ENCODE measurements at places on chromosomes 12 and 14. TPM values are rescaled to one million over a fixed set of nuclear protein-coding genes. Genes with fewer than 3 reads are reported as not detected.
A peak's percentile ranks its signal among the peaks of the same experiment; 100 is the strongest.

DNA sequence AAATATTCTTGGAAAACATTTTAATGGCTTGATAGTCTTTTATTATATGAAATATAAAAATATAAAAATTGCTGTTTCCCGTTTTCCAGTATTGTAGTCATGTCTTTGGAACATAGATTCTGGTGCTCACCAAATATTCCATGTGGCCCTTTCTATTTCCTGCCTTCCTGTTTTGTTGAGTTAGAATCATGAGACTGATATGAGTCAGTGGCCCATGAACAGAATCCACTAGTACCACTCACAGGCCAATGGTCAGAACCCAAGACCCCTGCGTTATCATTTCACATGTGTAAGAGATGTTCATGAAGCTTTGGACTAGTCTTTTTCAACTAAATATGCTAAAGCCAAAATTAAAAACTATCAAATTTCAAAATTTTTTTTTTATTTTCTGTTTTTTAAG is 56.9 kb downstream of the BICD1 start:
- no peak for DNase-seq

DNA sequence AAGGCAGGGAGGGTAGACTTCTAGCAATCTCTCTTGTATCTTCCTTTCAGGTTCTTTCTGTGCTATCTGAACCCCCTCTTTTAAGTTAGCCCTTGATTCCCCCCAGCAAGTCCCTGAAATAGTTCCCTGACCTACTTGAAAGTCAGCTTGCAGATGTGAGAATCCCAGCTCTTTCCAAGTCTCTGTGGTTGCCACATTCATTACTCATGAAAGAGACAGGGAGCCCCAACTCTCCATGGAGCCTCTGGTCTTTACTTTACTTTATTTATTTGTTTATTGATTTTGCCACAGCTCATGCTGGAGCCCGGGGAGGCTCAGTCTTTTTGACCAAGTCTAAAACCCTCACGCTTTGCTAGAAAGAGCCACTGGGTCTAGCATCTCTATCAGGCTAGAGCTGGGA is 193.6 kb upstream of the FAR2 start:
- DNase-seq, result no peak

GRCh38 chr14:38297681-38298080 is 41.8 kb upstream of the CLEC14A start:
- DNase-seq, result no peak

- DNase-seq, result no peak
Measured at GRCh38 chr12:42799966-42800365, 210.4 kb upstream of the PRICKLE1 start.

Gene CCDC63
- polyA plus RNA-seq, result not detected

DNA sequence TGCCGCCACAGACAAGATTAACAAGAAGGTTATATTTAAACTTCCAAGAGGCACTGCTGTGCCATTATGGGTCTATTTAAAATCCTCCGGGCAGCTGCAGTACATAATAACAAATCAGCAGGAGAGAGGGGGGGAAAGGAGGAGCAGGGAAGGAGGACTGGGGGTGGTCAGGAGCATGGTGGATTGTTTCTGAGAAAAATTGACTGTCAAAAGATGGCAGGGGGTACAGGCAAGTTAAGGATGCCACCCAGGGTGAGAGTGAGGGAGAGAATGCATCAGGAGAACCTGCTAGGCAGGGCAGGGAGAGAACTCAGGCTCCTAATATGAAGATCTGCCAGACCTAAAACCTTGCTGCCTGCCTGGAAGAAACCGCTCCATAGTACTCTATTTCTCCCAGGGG is 181.8 kb downstream of the GRIN2B start:
- DNase-seq, result no peak

DNA sequence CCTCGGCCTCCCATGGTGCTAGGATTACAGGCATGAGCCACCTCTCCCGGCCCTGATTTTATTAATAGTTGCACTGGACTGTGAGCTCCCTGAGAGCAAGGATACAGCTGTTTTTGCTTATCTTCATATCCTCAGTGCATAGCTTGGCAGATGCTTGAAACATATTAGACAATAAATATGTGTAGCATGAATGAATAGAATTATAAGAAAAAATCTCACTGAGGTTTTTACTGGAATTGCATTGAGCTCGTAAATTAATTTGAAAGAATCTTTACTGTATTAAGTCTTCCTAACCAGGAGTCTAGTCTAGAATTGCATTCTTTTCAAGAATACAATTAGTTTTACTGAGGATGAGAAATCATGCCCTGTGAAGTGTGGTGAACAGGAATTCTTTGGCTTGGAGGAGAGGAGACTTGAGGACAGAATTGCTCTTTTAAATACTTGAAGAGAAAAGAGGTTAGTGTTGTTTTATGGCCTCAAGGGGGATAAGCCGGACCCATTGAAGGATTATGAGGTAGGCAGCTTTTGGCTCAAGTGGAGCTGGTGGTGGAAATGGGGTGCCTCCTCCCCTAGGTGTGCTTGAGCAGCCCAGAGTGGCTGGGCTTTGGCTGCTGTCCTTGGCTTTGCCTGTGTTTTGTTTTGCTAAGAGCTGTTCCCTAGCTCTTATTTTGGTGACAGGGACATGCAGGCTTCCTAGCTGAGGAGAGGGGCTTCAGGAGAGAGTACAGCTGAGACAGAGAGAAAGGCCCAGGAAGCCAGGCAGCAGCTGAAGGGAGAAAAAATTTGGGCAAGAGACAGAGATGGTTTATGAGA is 34.0 kb downstream of the PLEKHD1 start:
- no peak for DNase-seq

DNA sequence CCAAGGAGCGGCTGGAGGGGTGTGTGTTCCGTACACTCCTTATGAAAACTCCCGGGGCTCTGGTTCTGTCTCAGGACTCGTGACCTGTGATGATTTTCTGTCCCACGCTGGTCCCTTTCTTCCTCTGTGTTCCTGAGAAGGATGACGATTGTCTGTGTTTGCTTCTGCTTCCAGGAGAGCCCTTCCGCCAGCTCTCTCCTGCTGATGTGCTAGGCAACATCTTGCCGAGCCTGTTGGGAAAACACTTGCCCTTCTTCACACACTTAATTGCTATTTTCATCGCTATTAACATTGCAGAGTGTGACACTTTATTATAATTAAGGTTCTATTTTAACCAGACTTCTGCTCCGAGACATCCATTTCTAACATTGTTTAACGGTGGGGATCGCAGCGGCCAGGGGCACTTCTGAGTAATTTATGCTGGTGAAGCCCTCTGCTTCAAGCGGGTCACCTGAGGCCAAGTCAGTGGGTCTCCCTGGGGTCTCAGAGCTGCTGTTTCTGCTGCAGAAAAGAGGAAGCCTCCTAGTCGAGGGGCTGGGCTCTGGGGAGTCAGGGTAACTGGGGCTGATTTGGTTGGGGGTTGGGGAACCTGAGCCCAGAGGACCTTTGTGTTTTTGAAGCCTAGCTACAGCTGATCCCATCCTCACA is 88.6 kb downstream of the PRMT8 start:
- no peak for DNase-seq

Gene KLHL33
- polyA plus RNA-seq, result 2.8 TPM

DNA sequence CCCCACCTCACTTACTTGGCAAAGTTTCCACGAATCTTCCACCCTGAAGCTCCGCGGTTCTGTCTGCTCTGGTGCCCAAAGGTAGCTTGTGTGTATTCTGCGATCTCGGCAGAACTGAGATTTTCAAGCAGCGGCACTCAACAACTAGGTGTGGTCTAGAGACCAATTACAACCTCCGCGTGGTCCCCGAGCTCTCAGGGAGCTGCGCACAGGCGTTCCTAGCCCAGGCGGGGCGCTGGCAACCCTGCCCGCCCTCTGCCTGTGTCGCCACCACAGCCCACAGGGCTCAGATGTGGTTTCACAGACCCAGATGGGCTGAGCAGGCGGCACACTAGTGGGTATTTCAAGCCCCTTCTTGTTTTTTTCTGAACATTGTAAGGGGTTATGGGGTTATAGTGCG is 1.5 kb upstream of the DIABLO start:
- DNase-seq, result peak; percentile 61

Gene KRT6A
- polyA plus RNA-seq, result 0.51 TPM

GRCh38 chr14:55794655-55795595 is 214.9 kb downstream of the KTN1 start:
- DNase-seq, result no peak

GRCh38 chr14:36738269-36738668 is 76.6 kb downstream of the PAX9 start:
- DNase-seq, result no peak

DNA sequence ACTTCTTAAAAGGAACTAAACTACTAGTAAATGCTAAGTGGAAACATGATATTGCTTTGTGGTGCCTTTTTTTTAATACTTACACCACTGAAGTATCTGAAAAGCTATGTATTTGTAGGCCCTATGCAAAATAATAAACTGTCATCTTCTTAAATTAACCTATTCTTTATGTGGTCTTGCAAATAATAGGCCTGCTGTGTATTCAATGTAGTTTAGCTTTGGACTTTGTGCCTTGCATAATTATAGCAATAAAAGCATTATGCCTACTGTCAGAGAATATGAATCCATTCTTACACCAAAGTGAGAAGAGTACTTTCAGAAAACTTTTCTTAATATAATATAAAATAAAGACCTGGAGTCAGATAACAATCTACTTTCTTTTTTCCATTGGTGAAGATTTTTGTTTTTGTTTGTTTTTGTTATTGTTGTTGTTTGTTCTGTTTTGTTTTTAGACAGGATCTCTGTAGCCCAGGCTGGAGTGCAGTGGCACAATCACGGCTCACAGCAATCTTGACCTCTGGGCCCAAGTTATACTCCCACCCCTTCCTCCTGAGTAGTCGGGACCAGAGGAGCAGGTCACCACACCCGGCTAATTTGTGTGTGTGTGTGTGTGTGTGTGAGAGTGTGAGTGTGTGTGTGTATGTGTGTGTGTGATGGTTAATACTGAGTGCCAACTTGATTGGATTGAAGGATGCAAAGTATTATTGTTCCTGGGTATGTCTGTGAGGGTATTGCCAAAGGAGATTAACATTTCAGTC is 213.8 kb downstream of the SLC6A15 start:
- no peak for DNase-seq

GRCh38 chr12:14768823-14769405 is 34.4 kb downstream of the WBP11 start:
- DNase-seq, result no peak

DNA sequence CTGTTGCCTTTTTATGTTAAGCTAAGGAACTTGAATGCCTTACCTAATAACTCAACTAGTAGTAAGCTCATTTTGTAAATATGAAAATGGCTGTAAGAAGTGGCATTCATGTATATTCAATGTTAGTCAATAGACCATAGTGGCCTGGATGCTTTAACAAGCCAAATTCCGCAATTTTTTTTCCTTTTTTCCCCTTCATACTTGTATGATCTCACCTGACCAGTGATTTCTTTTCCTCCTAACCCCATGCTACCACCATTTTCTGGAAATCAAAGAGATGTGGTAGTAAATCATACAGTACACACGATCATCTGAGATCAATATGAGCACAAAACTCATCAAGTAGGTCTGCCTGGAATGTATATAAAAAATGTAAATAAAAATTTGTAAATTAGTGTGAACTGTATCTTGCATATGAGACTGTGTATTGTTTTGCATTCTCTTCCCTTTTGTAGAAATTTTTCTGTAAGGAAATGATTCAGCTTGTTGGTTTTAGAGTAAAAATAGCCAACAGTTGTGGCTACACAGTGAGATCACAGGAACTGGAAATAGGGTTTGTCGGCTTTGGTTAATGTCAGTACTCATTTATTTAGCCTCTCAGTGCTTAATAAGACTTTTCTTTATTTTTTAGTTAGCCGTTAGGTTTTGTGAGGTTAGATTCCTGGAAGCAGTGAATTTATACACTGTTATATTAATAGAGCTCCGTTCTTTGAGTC is 62.5 kb downstream of the ETNK1 start:
- DNase-seq, result no peak

Gene RALGAPA1
- 4.3 TPM for polyA plus RNA-seq

GRCh38 chr12:2261708-2262107 is 208.9 kb downstream of the CACNA1C start:
- DNase-seq, result no peak

Gene TOMM20L
- not detected for polyA plus RNA-seq

DNA sequence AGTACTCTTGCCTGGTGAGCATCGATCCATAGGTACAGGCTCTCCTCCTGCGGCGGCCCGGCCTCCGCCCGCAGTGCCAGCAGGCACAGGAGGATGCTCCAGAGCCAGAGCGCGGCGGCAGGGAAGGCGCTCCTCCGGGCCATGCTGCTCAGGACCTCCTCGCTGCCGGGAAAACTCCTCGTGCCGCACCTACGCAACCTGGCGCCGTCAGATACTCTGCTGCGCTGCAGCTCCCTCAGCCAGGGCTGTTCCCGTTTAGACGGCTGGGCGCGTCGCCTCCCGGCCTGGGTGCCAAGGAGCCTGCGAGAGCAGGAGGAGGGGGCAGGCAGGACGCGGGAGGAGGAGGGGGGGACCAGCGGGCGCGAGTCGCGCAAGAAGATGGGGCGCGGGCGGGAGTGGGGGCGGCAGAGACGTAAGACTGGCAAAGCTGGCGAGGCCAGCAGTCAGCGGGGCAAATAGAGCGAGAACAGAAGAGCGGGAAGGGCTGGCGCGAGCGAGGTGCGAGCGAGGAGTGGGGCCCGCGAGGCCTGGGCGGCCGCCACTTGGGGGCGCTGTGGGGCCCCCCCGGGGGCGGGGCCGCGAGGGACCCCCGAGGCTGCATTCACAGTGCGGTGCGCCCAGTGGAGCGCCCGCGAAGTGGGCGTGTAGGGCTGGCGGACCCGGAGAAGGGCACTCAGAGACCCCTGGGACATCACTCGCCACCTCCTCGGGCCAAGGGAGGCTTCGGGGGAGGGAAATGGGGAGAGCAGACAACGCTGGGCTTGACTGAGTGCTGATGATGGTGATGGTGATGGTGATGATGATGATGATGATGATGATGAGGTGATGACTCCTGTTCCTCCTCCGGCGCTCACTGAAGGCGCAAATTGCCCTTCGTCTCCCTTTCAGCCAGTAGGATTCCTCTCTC is at the start of gene WIF1:
TSS of gene WIF1 (minus strand) at position 257 of the 907 bp plus-strand sequence. CDS start at position 143, 114 bp downstream.
- DNase-seq, result peak; percentile 21

DNA sequence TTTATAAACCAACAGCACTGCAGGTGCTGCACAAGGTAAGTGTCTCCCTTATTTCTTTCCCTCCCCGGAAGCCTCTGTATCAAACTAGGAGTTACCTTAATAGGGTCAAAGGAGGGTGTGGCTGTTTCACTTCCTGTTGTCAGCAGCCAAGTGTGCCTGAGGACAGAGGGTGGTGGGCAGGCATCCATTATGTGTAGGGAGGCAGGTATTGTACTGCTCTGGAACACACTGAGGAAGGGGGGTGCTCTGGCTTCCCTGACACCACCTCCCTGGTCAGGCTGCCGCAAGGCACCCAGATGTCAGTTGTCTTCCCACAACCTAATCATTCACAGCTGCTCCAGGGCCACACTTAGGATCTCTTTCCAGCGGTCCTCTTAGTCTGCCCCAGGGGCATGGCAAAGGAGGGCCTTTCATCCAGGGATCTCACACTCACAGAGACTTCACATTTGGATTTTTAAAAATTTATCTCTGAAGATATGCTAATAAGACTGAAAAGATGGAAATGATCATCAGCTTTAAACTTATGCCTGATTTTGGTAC is 132.0 kb upstream of the ARHGAP5 start:
- no peak for DNase-seq

DNA sequence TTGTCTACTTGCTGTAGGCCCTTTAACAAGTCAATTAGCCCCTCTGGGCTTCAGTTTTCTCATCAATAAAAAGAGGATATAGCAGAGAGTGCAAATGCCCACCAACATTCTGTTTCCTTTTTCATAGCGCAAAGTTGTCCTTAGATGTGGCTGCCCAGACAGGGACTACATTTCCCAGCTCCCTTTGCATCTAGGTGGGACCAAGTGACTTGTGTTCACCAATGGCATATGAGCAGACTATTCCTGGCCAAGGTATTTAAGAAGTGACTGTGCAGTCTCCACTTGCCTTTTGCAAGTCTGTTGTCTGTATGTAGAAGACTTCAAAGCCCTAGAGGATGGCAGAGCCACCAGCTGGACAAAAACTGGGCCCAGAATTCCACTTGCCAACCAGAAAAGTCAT is 59.7 kb downstream of the DAO start:
- no peak for DNase-seq

Gene CLEC12A
- 0.49 TPM for polyA plus RNA-seq
